ENCODE measurements at places on chromosomes 7 and 10. TPM values are rescaled to one million over a fixed set of nuclear protein-coding genes. Genes with fewer than 3 reads are reported as not detected.

GRCh38 chr7:143230602-143231457 lies 9.0 kb downstream of the TAS2R40 start:
- DNase-seq, result no peak

- no peak for DNase-seq
Observed at GRCh38 chr7:35993113-35993512, 159.9 kb upstream of the EEPD1 start.

DNA sequence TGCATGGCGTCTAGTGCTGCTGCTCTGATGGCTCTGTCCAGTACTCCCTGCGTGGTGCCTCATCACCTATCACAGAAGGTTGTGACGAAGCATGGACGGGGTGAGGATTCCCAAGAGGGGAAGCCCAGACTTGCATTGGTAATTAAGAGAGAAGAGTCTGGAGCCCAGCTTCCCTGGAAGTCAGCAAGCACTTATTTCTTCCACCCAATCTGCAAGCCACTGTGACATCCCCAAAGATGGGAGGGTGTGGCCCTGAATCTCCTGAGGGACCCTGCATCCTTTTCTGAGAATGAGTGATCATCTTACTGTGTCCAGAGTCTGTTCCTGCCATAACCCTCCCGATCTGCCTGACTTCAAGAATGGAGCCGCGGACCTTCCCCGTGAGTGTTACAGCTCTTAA lies 166.7 kb downstream of the PTPN20 start:
- no peak for DNase-seq

DNA sequence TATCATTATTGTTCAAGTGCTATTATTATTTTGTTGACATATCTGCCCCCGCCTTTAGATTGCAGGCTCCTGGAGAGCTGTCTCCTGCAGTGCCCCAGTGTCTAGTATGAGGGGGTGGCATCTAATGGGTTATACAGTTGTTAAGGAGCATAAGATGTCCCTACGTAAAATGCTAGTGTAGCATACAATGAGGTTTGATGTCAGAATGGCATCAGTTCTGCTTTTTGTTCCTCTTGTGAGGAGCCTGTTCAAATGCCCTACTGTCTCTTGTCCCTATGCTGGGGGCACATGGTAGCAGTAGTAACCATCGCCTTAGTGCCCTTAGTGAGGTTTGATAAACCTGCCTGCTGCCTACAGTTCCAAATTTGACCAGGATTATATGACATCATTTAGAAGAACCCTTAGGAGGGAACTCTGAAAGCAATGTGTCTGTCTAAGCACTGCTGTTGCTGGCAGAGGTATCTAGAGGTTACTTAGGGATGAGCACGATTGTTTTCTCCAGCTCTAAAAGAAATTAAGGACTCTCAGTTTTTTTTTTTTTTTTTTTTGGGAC lies 9.7 kb downstream of the CREM start:
- DNase-seq, result no peak

The TMEM236 gene
- total RNA-seq, result 0.14 TPM

The SLC16A9 gene
- total RNA-seq, result 4.4 TPM

DNA sequence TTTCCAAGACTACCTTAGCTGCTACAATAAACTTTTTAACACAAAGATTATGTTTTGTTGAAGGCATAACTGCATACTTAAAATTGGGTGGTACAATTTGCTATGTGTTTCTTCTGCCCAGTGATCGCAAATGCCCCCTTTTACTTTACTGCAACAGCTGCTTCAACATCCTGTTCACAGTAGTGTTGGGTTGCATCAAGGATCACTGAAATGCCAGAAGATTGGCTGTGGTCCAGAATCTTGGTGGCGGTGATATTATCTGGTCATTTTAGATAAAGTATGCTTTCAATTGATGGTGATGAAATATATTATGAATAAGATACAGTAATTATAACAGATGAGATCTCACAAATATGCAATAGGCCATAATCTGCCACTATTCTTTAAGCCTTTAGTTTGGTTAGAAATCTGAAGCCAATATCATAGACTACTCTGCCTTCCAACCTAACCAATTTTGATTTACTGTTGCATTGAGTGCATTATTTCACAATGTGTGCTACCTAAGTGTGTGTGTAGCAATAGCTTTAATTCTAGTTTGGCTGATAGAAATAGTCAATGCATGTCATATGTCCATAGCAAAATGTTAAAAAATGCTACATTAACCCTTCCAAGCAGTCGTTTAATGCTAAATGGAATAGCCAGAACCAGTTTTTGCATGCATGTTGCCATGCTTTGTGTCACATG lies 29.8 kb upstream of the ING3 start:
- DNase-seq, result no peak

GRCh38 chr10:6563731-6564130 lies 16.3 kb downstream of the PRKCQ start:
- no peak for DNase-seq

The FZD1 gene
- total RNA-seq, result 6.8 TPM

DNA sequence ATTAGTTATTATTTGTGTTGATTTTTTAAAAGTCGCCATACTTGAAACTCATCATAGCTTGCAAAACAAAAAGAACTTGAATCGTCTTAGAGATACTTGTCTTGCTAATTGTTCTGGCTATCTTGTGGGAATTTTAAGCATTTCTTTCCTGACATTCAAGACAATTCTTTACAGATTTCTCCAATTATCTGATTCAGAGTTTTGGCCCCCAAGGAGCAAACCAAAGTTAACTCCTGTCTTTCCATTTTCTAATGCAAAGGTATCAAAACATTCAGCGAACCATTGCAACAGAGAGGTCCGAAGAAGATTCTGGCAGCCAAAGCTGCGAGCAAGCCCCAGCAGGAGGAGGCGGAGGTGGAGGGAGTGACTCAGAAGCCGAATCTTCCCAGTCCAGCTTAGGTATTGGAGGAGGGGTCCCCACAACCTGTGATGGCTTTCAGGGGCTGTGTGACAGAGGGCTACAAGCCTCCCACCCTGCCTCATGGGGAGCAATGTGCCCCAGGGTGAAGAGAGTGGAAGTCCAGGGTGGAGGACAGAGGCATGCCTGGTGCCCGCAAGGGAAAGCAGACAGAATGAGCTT lies 119.4 kb upstream of the STK17A start:
- DNase-seq, result no peak

- peak; percentile 52 for DNase-seq
Observed at GRCh38 chr7:16084370-16084769, 337.0 kb downstream of the CRPPA start.

DNA sequence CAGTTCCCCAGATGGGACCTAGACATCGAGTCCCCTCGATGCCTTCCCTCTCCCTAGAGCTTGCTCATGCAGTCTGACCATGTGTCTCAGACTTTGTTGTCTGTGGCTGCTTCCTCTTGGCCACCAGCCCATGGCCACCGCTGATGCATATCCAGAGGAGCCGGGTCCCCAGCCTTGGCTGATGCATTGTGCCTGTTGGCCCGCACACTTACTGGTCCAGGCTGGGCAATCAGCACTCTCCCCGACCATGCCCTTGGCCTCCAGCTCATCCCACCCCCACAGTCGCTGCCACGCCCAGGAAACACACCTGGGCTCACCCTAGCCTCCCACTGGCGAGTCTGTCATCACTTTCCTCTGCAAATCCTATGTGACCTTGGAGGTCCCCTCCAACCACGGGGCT lies 10.1 kb downstream of the NPC1L1 start:
- no peak for DNase-seq

- DNase-seq, result peak; percentile 29
Observed at GRCh38 chr7:32023376-32023775, 46.8 kb downstream of the PDE1C start.

DNA sequence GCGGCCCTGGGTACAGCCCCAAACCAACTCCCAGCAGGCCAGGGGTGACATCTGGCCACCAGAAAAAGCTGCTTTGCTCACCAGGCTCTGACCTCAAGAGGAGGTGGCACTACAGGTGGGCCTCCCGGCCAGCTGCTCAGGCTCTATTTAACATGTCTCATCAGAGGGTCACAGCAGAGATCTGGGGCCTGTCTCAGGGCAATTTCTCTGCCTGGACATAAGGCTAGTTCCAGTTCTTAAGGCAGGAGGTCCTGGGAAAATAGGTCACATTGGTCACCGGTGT lies 88.6 kb downstream of the GFRA1 start:
- DNase-seq, result no peak

The SEMA3A gene
- total RNA-seq, result 31.3 TPM

The MMP21 gene
- not detected for total RNA-seq

- no peak for DNase-seq
Observed at GRCh38 chr7:38123494-38123893, 54.6 kb upstream of the STARD3NL start.

- no peak for DNase-seq
Observed at GRCh38 chr10:132117146-132117545, 51.4 kb downstream of the JAKMIP3 start.

The COL1A2 gene
- 6,748 TPM for total RNA-seq

GRCh38 chr10:44949915-44950314 lies 9.7 kb upstream of the RASSF4 start:
- DNase-seq, result no peak
